ENCODE measurements at places on chromosomes 1 and 21.

DNA sequence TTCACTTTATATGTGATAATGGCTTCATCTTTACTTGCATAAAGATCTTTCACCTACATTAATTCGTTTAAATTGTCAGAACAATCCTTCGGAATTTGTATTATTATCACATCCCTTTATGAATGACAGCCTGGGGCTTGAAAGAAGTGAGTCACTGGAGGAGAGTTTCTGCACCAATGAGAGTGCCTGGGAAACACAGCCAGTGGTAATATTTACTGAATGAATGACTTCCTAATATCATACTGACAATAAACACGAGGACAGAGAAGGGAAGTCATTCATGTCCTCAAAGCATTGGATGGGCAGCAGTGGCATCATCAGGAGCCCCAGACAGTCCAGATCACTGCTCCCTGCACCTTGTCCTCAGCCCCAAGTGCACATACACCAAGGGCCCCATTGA lies 40.7 kb upstream of the PDE4B start:
- DNase-seq, result no peak

- DNase-seq, result no peak
These were observed 747 bp downstream of the STX6 start for GRCh38 chr1:181021811-181022434.

DNA sequence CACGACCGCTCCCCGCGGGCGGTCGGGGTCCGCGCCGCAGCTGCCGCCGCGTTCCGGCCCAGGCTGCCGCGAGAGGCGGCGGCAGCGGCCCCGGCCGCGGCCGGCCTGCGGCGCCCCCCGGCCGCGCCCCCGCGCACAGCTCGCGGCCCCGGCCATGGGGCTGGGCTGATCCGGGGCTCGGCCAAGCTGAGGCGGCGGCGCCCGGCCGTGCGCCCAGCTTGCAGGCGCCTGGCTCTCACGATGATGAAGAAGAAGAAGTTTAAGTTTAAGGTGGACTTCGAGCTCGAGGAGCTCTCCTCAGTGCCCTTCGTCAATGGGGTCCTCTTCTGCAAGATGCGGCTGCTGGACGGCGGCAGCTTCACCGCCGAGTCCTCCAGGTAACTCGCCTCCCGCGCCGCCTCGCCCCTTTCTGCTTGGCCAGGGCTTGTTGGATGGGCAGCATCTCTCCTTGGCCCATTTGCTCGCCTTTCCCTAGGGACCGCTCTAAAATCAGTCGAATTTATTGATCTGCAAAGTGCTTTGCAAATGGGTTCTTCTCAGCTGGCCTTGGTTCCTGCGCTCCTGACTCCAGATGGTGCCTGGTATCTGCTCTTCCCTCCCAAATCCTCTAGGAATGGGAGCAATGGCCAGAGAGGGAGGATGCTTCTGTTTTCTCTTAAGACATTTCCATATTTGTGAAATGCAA lies 431 bp downstream of the EEIG2 start:
- no peak for DNase-seq

GRCh38 chr21:27036736-27037301 lies 69.9 kb upstream of the ADAMTS5 start:
- DNase-seq, result no peak

- DNase-seq, result no peak
These were observed 66.4 kb downstream of the MARK1 start for GRCh38 chr1:220594356-220594755.

DNA sequence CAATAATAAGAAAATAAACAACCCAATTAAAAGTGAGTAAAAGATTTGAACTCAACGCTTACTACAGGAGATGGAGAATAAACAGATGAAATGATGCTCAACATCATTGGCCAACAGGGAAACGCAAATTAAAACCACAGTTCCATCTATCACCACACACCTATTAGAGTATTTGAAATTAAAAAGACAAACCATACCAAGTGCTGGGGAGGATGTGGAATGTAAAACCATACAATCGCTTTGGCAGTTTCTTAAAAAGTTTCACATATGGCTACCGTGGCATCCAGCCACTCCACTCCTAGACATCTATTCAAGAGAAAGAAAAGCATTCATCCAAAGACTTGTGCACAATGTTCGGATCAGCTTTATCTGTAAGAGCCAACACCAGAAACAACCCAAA lies 1.3 kb upstream of the LRRC3 start:
- DNase-seq, result no peak

DNA sequence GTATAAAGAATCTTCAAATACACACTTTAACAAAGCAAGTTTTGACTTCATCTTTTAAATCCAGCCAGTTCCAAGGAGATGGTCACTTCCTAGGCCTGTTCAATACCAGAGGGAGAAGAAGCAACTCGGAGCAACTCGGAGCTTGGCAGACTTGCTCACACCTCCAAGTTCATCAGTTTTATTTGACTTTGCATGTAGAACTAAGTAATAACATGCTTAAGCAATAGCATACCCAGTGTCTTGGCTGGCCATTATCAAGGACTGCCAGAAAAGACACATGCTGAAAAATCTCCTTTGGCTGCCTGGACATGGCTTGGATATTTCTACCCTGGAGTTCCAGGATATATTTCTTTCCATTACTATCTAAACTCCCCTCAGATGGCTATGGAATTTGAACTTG lies 52.6 kb downstream of the GNG12 start:
- DNase-seq, result no peak

DNA sequence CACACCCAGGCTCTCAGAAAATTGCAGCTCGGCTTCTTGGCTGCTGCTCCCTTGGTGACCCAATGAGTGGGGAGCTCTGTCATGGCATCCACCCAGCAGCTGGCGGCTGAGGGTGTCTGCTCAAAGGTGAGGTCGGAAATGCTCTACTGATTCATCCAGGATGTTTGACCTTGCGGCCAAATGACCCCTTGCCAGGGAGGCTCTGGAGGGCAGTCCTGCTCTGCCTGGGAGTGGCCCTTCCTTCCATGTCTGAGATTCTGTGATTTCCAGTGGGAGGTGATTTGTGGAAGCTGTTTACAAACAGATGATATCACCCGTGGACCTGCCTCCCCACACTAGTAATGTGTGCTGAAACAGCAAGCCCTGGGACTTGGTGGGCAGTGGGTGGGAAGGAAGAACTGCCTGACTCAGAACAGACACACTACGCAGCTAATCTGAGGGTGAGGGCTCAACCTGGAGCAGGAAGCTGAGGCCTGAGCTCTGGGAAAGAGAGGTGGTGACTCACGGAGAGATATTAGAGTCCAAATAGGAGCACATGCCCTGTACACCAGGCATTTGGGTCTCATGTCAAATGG lies 3.0 kb downstream of the CRCT1 start:
- DNase-seq, result no peak

GRCh38 chr21:30713766-30714165 lies 4.8 kb downstream of the KRTAP21-3 start:
- DNase-seq, result no peak
